ENCODE measurements at places on chromosomes 5 and 9.

DNA sequence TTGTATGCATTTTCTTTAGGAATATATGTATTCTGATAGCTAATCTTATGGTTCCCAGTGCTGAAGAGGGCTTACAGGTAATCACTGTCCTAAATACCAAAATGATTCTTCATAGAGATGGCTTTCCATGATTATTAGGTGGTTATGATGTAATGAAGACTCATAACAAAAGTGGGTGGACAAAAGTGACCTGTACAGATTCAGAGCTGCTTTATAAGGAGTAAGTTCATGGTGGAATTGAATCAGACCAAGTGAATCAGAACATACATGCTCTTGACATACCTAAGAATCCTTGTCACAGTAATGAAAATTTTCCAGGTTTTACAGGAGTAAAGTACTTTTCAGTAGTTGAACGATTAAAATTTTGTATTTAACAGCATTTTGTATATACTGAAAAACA is 105.6 kb downstream of the NIPBL start:
- DNase-seq, result peak; percentile 70

DNA sequence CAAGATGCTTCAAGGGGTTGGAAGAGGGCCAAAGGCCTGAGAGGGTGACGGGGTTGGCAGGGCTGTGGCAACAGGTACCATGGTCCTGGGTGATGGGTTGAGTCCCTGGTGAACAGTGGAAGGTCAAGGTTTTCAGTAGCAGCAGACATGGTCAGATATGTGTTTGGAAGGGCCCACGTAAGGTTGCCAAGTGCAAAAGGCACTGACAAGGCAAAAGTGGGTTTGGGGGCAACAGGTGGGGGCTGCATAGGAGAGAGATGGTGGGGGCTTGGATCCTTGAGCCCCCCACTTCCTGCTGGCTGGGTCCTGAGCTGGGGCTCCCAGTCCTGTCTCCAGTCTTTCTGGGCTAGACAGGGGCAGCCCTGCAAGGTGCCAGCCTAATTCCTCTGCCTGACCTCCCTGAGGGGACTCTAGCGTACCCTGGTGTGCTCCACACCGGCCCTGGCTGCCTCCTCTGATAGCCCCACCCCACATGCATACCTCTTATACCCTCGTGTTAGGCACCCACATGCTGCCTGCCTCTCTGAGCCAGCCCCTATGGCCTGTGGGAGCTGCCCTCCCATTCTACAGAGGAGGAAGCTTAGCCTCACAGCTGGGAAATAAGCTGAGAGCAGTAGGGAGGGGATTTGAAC is 20.9 kb upstream of the NSD1 start:
- no peak for DNase-seq

- no peak for DNase-seq
Measured at GRCh38 chr5:119321569-119322311, 34.1 kb upstream of the TNFAIP8 start.

GRCh38 chr5:142016556-142016955 is 3.7 kb upstream of the GNPDA1 start:
- no peak for DNase-seq

All from astrocyte (in vitro differentiated cells and primary cell).